ENCODE measurements at places on chromosomes 2 and 18.

DNA sequence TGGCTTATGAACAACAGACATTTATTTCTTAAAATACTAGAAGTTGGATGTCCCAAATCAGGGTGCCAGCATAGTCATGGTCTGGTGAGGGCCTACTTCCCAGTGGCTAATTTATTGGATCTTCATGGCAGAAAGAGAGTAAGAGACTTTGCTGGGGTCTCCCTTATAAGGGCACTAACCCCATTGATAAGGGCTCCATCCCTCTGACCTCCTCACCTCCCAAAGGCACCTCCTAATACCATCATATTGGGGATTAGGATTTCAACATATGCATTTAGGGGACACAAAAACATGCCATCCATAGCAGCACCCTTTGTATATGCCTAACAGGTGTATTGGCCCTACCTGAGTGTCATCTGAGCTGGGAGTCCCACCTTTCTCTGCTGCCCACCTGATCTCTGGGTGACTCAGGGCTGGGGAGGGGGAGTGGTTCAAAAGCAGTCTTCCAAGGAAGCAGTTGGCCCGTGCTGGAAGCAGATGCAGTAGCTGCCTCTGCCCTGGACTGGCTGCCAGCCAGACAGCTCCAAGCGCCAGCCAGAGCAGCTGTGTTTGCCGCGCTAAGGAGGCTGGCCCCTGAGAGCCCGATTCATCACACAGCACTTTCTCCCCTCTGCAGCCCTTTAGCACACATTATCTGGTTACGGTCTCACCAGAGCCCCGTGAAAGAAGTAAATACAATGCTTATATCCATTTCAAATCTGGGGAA, 84.6 kb downstream of the SMAD7 start:
- DNase-seq, result no peak

DNA sequence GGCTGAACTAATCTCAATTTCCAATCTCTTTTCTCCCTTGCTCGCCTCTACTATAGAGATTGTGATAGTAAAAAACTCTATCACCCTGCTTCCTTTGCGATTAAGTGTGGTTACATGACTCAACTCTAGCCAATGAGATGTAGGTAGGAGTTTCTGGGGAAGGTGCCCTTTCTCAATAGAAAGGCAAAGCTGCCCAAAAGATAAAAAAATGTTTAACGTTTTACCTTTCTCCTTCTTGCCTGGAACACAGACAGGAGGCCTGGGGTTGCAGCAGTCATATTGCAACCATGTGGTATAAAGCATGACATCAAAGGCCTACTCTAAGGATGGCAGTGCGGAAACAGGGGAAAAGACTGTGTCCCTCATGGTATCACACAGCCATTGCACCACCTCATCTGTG, 31.5 kb downstream of the TMEM37 start:
- no peak for DNase-seq

GRCh38 chr18:56929886-56930285, 217.0 kb upstream of the BOD1L2 start:
- no peak for DNase-seq

- no peak for DNase-seq
These were observed 40.2 kb upstream of the LRRC30 start for GRCh38 chr18:7190547-7191156.

DNA sequence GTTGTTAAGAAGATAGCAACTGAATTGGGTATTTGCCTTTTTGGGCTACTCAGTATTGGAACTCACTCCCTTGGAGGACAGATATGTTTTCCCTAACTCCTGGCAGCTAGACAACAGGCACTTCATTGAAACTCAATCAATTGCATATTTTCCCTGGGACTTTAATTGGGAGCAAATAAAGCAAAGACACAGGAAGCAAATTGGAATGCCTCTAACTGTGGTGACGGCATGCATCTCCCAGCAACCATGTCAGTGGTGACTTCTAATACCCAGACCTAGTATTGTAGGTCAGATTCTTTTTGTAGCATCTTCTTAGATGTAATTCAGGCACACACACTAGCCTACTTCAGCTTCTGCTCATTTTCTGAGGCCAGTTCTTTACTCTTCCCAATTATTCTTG, 164.2 kb upstream of the SETBP1 start:
- no peak for DNase-seq

DNA sequence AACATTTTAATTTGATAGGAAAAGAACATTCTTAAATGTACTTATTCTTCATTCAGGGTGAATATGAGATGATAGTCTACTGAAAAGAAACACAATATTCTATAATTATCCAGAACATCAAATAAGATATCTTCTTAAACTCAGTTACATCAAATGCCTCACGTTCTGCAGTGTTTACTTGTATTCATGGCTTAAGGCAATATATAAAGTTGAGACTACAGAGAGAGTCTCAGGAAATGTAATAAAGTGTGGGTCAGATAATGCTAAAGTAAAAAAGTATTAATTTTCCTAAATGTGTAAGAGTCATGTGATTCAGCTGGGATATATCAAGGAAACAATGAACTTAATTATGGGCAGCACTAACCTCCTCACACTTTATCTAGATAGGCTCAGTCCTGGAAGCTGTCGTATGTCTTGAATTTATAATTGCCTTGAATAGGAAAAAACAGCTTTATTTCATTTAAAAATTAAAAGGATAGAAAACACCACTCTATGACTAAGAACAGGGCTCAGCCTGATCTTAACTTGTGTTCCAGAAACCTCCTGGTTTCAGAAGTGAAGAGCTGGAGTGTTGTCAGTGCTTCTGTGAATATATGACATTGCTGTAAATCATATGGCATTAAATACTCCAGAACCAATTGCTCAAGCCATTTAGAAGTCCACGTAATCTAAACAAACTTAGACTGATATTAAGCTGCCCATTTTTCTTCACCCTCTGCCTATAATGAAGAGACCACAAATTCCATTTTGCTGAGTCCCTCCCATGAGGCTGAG, 240.2 kb downstream of the FSIP2 start:
- no peak for DNase-seq

DNA sequence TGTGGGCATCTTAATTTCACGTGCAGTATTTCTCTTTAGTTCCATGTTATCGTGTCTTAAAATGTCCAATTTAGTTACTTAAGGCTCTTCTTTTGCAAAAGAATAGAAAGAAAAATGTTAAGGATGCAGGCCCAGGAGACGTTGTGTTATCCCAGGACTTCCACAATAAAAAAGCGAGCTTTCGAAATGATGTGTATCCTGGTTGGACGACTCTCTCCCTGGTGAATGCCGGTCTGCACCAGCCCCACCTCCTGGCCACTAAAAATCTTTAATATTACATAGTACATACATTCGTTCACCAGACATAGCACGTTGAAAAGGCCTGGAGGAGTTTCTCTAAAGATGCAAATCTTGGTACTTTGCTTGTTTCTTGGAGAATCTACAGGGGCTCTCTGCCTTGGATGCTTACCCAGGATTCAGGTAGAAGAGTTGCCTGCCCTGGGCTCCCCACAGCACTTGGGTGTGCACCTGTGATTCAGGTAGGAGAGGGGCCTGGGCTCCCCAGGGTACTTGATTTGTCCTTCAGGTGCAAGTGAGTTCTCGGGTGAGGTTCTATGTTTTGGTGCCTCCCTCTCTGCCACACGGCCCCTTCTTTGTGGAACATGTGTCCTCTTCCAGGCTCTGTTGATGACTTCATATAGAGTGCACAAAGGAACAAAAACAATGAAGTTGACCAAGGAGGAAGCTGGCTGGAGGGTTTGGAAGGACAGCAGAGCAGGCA, 26.6 kb downstream of the TWIST2 start:
- DNase-seq, result no peak

DNA sequence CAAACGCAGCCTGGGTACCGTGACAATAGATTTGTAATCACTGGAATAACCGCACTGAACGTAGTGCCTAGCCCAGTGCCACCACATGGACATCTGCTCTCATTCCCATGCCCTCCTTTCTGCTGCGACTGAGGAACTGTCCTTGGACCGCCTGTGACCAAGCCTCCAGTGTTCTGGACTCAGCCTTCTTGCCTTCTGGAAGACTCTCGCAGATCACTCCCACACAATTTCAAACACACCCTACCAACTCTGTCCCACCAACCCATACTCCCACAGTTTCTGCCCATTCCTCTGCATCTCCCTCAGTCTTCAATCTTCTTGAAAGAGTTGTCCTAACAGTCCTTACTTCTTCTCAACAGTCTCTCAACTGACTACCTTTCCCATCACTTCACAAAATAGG, 2.1 kb downstream of the RNF149 start:
- no peak for DNase-seq

- DNase-seq, result no peak
These were observed 49.5 kb downstream of the TFCP2L1 start for GRCh38 chr2:121235542-121235941.

GRCh38 chr18:53698907-53699306, 525.6 kb downstream of the MBD2 start:
- DNase-seq, result peak; percentile 25

- DNase-seq, result no peak
These were observed 48.2 kb downstream of the FBXO48 start for GRCh38 chr2:68418855-68419254.

DNA sequence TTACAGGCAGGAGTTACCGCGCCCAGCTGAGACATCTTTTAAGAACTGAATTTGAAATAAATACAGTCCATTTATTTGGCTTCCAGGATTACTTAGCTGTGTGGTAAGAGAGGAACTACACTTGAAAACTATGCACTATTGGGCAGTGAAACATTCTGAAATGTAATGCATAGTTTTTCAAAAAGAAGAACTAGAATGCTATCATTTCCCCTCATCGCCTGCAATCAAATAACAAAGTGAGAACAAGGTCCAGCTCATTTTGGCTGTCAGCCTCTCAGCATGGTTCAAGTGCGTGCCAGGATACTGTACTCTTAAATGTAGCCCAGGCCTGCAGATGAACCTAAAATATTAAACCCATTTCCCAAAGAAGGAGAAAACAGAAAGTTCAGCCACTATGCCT, 76.6 kb upstream of the ARL5A start:
- no peak for DNase-seq

DNA sequence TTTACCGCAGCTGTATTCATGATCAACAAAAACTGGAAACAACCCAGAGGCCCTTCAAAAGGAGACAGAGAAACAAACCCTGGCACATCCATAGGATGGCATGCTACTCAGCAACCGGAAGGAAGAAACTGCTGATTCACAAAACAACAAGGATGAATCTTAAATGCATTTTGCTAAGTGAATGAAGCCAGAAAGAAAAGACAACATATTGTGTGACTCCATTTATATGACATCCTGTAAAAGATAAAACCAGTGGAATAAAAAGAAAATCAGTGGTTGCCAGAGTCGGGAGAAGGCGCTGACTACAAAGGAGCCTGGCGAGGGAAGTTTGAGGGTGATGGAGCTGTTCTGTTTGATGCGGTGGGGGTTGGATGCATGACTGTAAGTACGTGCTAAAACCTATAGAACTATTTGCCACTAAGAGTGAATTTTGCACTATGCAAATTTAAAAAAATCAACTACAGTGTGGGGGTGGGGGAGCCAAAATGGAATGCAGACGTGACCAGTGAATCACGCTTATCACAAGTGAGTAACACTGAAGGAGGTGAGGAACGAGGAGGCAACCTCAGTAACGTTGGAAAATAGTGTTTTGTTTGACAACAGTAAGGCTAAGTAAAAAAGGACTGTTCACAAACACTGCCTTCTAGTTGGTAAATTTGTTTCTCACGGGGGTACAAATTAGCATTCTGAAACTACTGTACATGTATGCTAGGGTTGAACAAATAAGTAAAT, 108.9 kb downstream of the INHBB start:
- DNase-seq, result no peak

DNA sequence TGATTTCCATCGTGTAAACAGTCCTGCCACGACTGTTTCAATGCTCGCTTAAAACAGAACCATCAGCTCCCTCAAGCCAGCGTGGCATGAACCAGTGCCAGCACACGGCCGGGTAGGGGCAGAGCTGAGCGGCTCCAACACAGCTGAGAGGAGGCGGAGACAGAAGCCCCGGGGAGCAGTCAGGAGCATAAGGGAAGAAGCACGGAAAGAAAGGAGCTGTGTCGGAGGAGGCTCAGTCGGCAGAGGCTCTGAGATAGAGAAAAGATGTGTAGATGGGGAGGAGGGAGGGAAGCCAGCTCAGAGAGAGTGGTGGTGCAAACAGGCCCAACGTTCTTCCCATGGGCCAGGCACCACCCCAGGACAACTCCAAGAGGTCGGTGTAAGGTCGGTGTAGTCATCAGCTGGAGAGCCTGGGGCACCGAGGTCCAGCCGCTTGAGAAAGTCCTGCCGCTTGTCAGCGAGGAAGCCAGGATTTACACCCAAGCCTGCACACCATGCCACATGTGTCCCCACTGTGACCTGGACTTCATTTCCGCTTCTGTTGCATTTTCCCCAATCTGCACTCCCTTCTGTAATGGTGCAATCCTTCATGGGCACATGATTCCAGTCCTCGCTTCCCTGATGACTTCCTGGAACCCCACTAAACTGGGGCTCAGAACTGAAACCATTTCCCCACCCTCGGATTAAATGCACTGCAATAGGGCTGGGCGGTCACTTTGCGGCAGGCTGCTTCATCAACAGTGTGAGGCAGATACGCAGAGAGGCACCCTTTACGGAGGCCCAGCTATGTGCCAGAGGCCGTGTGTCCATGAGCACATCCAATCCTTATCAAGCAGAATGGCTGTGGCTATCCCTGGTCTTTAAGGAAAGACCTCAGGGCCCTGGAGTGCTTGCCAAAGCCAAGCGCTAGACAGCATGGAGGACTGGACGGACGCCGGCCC, 43.5 kb downstream of the CYP27C1 start:
- no peak for DNase-seq

- no peak for DNase-seq
These were observed 56.2 kb upstream of the ROCK1 start for GRCh38 chr18:21167641-21168377.

GRCh38 chr2:234533626-234534025, 36.7 kb upstream of the ARL4C start:
- DNase-seq, result peak; percentile 35

DNA sequence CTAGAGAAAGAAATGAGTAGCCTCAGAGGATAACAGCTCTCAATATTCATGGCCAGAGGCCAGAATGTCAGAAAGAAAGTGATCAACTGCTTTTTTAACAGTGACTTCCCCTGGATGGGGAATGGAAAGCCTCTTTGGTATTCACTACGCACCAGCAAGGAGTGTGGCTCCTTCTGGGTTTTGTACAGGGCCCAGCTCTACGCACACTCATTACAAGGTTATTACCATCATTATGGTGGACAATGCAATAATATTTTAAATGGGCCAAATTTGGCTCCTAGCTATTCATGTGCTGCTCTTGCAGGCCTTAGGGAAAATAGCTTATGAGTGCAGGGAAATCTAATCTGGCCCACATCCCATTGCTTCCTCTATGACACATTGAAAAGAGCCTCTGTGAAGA, 1149.5 kb upstream of the FANCL start:
- DNase-seq, result no peak

DNA sequence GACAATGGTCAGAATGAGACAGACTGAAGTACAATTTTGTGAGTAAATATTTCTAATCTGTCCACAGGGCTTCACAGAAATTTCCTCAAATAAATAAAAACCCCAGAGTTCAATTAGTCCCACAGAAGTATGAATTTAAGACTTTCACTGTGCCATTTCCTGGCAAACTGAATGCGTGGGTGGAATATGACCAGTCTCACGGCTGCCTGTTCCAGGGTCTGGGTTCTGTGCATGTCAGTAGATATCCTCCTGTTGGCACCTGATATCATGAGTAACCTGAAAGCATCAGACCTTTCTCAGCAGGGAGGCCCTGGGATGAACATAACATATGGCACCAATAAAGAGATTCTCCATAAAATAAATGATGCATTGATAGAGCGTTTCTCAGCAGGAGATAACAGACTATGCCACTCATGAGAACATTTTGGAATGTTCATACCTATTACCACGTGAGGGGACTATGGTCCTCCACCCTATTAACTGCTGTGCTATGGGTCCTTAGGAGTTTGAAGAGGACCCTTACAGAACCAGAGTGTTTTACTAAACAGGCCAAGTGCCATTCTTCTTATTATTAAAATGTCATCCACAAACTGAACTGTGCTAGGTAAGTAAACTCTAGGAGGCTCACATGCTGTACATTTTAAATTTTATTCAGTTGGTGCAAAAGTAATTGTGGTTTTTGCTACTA, 10.6 kb upstream of the MALL start:
- no peak for DNase-seq

Data from NCI-H1436 treated with DMSO at 0.1 percent for 48 hours (cell line).